ENCODE measurements at places on chromosomes 5 and 9.
A peak's percentile ranks its signal among the peaks of the same experiment; 100 is the strongest.

GRCh38 chr5:59798862-59799667 is 94.5 kb downstream of the PDE4D start:
- peak; percentile 25 for DNase-seq

GRCh38 chr5:107948377-107948776 is 277.6 kb upstream of the EFNA5 start:
- DNase-seq = no peak

- no peak for DNase-seq
Measured at GRCh38 chr9:91119142-91119541, 242.6 kb downstream of the AUH start.

GRCh38 chr5:120241400-120241799 is 222.7 kb upstream of the PRR16 start:
- DNase-seq = no peak
